ENCODE measurements at places on chromosomes 2 and 18. TPM values are rescaled to one million over a fixed set of nuclear protein-coding genes. Genes with fewer than 3 reads are reported as not detected.
A peak's percentile ranks its signal among the peaks of the same experiment; 100 is the strongest.

GRCh38 chr2:238777369-238778067 lies 70.4 kb upstream of the TWIST2 start:
- DNase-seq = no peak

GRCh38 chr2:136107051-136108033 lies 10.6 kb downstream of the CXCR4 start:
- no peak for DNase-seq

DNA sequence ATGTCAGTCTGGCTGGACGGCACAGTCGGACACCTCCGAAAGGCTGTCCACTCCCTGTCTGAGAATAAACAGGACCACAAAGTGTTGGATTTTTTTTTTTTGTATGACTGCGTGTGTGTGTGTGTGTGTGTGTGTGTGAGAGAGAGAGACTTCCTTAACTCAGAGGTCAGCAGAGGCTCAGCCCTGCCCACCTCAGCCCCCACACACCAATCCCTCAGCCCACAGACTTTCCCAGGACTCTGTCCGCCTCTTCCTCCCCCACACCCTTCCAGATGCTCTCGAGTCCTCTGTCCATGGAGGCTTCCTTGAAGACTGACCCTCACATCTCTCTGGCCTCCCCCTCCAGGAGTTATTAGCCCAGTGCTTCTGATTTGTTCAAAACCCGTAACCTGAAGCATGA lies 147.3 kb downstream of the BCL11A start:
- no peak for DNase-seq

The C2orf80 gene
- total RNA-seq = not detected

DNA sequence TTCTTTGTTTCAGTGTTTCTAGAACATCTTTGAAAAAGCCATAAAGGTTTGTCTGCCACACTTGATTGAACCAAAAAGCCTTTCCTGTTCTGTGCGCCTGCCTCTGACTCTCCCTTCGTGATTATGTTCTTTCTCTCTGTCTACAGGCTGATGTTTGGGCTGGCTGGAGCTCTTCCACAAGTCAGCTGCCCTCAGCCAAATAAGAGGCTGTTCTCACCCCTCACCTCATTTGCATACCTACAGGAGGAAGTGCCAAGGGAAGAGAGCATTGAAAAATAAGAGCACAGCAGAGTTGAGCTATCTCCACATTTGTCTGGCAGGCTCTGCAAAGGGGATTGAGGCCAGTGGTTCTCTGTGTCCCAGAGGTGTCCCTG lies 15.8 kb downstream of the INPP5D start:
- DNase-seq = no peak

DNA sequence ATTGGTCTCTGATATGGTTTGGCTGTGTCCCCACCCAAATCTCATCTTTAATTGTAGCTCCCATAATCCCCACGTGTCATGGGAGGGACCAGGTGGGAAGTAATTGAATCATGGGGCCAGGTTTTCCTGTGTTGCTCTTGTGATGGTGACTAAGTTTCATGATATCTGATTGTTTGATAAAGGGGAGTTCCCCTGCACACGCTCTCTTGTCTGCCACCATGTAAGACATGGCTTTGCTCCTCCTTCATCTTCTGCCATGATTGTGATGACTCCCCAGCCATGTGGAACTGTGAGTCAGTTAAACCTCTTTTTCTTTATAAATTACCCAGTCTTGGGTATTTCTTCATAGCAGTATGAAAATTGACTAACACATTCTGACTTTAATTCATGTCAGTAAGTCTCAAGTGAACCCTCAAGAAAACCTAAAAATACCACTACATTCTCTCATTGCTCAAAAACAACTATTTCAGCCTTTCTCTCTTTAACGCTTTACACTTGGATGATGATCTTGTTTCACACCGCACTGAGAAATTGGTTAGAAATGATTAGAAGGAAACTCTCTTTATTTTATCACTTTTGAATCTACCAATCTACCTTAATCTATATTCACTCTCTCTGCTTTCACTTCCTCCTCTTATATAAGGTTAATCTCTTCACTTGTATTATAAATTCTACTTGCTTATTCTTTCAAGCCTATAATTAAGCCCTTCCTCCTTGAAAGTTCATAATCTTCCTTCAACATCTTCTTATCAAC lies 110.1 kb downstream of the GALR1 start:
- no peak for DNase-seq

The RTKN gene
- 41.9 TPM for total RNA-seq

- no peak for DNase-seq
Observed at GRCh38 chr18:23951206-23951605, 63.3 kb upstream of the TTC39C start.

The LIPT1 gene
- 15.5 TPM for total RNA-seq

The ZSCAN30 gene
- 44.9 TPM for total RNA-seq

GRCh38 chr2:203237346-203238238 lies 1.2 kb upstream of the CYP20A1 start:
- DNase-seq = no peak

The KCNG2 gene
- not detected for total RNA-seq

DNA sequence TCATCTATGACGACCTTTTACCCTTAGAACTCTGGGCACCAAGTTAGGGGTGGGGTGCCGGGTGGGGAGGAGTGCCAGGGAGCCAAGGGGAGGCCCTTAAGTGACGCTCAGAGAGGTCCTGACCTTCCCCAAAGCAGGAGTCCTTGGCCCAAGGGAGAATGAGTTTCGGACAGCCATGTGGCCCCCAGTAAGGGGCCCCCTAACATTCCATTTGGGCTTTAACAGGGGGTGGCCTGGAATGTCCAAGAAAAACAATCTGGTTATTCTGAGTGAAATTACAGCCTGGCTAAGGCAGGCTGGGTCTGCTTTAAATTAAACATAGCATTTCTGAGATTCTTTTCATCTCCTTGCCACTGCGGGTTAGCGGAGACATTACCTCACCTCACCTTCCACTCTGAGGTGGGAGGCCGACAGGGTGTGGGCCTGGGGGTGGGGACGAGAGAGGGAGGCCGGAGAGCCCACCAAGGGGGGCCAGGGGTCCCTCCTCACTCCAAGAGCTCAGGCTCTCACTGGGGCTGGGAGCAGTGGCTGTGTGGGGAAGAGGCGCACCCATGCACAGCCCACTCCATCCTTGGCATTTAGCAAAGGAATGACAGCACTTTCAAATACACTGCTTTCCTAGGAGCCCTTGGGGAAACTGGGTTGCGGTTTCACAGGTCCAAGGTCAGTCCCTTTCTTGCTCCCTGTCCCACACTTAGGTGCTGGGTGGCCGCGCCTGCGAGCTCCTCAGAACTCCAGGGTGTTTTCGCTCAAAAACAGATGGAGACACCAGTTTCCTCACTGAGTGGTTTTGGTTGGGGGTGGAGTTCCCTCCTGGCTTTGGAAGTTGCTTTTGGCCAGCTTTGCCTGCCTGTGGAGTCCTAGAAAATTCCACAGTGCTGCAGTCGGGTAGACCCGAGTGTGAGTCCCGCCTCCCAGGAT lies 107.4 kb downstream of the POLR1A start:
- peak; percentile 80 for DNase-seq

DNA sequence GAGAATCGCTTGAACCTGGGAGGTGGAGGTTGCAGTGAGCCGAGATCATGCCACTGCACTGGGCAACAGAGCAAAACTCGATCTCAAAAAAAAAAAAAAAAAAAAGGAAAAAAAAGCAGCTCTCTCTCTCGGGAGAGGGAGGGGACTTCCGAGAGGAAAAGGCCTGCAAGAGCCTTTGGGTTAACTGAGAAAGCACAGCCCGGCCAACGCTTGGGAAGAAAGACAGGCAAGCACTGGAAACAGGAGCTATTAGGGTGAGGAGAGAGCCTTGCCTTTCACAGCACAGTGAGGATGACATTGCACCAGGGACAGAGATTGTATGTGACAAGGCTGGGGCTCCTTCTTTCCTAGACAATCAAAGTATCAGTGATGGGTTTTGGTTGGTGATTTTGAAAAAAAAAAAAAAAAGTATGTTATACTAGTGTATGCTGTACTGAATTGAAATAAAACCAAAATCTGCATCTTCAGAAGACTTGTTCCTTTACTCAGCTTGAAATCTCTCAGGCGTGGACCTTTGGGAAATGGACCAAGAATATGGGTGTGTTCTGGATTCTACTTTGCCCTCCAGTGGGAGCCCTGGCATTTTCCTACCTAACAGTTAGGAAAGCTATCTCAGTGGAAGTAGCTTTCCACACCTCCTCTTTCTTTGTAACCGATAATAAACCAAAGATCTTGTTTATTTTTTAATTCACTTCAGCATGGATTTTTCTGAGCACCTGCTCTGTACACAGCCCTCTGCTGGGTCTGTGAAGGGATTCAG lies 16.7 kb downstream of the SRSF7 start:
- peak; percentile 47 for DNase-seq

The SP5 gene
- total RNA-seq = not detected

The TYMS gene
- total RNA-seq = not detected

GRCh38 chr2:23425338-23425871 lies 40.4 kb downstream of the KLHL29 start:
- no peak for DNase-seq

- no peak for DNase-seq
Observed at GRCh38 chr2:198591586-198591985, 787.2 kb downstream of the PLCL1 start.

The UGT1A4 gene
- total RNA-seq = 0.34 TPM

DNA sequence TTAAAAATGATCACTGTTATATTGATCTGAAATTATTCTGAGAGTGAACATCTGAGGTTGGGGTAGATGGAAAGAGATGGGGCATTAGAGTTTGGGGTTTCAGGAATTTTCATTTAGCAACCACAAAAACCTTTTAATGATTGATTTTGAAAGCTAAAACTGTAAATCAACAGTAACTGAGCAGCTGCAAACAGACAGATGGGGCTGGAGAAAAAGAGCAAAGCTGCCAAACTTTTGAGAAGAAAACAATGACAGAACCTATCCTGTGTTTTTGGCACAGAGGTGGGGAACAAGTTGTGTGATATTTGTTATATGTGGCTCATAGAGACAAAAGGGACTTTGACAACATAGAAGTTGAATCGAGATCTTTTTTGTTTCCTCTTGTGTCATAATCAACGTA lies 415.8 kb upstream of the DSEL start:
- DNase-seq = no peak

GRCh38 chr18:22637787-22638186 lies 220.1 kb upstream of the CTAGE1 start:
- no peak for DNase-seq

The ZNF804A gene
- not detected for total RNA-seq

GRCh38 chr2:122249673-122250072 lies 494.2 kb downstream of the TSN start:
- DNase-seq = no peak

GRCh38 chr2:164882276-164882675 lies 40.7 kb upstream of the COBLL1 start:
- DNase-seq = no peak

The WNT6 gene
- total RNA-seq = 5.1 TPM

The ZBTB7C gene
- total RNA-seq = 66.7 TPM

The NTSR2 gene
- not detected for total RNA-seq

The CNGA3 gene
- total RNA-seq = 0.54 TPM

The HAUS1 gene
- total RNA-seq = 15.6 TPM

The MYOM1 gene
- 3.1 TPM for total RNA-seq

The TUBB8B gene
- not detected for total RNA-seq

The TNFRSF11A gene
- total RNA-seq = 4.5 TPM
